NCI-H1436 (cell line): ENCODE measurements at places on chromosomes 4 and X.

GRCh38 chr4:39574946-39575345 is 47.7 kb upstream of the UGDH start:
- no peak for DNase-seq

DNA sequence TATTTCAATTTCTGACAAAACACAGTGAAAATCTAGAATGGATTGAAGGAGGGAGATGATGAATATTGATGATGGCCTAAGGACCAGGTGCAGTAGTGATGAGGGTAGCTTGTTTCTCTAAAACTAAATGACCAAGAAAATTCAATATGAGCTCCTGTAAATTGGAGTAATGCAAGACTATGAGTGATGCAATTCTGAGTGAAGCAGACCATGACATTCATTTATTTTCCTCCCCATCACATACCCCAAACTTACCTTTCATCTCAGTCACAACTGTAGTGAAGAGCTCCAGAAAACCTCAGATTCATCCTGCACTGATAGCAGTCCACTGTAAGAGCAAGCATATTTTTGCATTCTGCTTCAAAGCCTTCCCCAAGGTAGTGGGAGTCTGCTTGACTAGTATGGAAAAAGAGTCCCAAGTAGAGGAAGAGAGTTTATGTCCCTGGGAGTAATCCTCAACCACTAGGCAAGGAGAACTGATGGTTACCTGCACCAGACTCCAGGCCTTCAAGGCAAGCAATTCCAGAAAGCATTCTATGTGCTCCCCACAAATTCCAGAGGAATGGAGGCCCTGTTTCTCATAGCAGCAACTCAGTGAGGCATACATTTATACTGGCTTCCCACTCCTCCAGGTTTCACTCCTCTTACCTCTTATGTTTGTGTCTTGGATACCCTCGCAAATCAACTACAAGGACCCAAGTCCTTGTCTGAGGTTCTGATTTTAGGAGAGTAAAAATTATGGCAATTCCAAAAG is 47.2 kb downstream of the CXCL1 start:
- no peak for DNase-seq

DNA sequence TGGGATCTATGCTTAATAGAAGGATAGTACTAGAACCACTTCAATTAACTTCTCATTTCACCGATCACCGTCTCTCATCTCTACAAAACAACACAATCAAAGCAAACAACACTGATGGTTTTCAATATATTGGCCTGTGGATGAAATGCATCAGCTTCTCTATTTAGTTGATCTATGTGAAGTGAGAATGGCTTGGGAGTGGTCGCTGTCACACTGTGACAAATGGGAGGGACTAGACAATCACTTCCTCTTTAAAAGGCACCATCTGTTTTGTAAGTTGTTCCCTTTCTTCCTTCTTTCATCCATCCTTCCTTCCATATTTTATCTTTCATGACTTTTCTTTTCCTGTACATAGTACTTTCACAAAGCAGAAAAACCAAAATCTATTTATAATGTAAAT is 23.9 kb upstream of the NWD2 start:
- no peak for DNase-seq

DNA sequence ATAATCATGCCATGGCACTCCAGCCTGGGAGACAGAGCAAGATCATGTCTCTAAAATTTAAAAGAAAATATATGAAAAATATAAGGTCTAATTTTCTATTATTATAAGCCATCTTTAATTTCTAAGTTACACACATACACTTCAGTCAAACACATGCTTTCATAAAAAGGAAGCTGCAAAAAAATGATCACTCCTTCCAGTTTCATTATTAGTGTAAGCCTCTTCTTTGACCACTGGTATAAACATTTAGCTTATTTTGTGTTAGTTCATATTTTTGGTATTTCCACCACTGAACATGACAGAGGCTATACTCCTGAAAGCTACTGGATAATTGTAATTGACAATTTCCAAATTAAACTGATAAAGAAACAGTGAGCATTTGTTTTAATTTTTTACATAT is 163.3 kb upstream of the USP38 start:
- no peak for DNase-seq

DNA sequence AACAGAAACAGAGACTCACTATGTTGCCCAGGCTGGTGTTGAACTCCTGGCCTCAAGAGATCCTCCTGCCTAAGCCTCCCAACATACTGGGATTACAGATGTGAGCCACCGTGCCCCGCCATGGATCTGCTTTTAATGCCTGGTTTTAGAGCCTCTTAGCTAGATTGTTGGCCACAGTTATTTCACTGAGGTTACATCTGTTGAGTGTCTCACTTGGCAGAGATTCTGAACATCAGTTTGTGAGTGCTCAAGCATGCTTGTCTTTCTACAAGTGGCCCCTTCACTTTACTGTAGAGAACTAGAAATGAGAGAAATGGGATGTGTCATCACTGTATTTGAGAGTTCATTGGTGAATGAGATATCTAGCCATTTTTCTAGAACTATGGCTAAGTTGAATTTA is 218.5 kb downstream of the APBB2 start:
- DNase-seq, result no peak
